Stimulated activated CD4-positive, alpha-beta T cell treated with anti-CD3 and anti-CD28 coated beads, Interleukin-2, amount 100 ng/mL, for 48 hours (primary cell): ENCODE measurements at places on chromosomes 13 and 19.

DNA sequence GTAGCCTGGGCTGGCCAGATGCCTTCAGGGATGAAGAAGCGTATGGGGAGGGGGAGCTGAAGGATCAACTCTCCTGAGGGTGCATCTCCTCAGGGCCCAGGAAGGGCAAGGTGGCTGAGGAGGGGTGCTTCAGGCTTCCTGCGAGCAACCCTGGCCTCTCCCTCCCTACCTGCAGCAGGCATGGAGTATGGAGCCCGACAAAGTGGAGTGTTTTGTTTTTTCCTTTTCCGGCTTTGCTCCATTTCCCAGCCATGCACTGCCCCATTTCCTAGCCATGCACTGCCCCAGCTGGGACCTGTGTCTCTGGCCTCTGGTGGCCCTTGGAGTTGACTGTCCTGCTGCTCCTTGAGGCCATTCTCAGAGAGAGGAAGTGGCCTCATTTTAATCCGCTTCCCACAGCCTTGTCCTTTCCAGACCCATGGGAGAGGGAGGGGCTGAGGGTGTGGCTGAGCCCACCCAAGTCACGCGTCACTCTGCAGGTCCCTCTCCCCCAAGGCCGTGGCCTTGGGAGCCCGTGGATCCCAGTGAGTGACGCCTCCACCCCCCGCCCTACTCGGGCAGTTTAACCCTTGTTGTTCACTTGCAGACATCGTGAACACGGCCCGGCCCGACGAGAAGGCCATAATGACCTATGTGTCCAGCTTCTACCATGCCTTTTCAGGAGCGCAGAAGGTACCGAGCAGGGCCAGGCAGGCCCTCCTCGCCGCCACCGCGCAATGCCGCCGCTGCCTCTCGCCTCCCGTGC lies 34.4 kb downstream of the CAPN12 start:
- no peak for DNase-seq

DNA sequence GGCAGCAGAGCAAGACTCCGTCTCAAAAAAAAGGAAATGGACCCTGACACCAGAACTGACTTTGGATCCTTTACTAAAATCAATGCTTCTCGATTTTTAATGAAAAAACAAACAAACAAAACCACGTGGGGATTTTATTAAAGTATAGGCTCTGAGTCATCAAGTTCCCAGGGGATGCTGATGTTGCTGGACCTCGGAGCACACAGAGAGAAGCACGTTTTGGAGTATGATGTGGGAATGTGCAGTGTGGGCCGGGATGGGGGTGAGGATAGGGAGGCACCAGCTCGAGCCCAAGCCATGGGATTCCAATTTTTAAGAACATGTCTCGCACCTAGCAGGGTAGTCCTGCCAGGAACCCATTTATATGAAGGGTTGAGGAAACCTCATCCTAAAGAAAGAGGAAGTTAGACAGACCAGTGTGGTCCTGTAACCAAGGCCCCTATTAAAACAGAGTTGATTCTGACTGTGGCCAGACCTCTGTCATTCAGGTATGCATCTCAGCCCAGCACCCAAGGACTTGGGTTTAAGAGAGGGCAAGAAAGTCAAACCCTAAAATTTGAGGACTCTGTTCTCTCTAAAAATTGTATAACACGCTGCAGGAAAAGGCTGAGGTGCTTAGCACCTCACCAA lies 6.4 kb downstream of the FLT1 start:
- DNase-seq: no peak

DNA sequence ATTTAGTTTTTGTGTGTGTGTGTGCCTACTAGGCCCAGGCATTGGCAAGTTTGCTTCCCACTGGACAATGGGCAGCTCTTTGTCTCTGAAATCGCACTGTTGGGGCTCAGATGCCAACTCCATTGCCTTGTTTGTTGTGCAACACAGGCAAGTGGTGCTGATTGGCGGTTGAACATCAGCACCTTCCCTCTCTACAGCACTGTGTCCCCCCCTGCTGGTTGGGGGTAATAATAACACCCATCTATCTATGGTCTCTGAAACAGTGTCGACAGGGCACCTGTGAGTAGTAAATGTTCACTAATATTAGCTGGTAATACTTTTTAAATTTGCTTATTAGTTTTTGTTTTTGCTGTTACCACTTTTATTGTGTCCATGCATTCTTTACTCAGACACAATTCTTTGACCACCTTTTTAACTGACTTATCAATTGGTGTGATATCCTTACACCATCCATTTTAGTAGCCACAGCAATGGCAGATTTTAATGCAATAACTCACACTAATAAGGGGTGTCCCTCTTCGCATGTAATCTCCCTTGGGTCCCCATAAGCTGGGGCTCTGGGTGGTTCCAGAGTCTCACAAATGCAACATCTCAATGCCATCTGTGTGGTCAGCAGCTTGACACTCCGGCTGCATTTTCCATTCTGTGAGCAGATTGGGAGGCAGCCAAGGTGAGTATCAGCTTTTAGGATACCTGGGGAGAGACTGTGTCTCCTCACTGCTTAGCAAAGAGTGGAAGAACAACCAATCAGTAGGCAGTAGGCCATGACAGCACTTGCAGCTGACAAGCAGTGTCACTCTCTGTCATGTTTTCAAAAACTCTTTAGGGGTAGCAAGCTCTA lies 47.7 kb upstream of the UQCRFS1 start:
- peak; percentile 47 for DNase-seq

- DNase-seq: no peak
Observed at GRCh38 chr13:90533866-90534265, 813.6 kb upstream of the MIR17HG start.

GRCh38 chr13:77916488-77916887 lies 2.1 kb downstream of the EDNRB start:
- DNase-seq: no peak

DNA sequence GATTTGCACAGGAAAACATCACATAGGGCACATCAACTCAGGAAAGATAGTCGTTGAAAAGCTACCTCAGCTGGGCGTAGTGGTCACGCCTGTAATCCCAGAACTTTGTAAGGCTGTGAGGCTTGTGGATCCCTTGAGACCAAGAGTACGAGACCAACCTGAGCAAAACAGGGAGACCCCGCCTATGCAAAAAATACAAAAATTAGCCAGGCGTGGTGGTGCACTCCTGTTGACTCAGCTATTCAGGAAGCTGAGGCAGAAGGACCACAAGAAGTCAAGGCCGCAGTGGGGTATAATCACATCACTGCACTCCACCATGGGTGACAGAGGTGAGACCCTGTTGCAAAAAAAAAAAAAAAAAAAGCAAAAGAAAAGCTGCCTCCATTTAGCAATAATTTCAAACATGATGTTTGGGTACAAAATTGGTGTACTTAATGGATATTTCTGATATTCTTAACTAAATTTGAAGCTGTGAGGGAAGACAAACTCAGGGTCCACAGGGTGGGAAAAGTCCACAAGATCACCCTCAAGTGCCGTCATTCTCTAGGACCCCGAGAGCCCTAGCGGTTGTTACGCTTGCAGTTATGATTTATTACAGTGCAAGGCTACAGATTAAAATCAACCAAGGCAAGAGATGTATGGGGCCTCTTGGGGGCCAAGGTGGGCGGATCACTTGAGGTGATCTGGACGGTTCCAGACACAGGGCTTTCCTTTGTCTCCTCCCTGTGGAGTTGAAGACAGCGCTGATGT lies 42.5 kb upstream of the LDLR start:
- no peak for DNase-seq

GRCh38 chr19:56377105-56377924 lies 16.0 kb downstream of the ZNF582 start:
- no peak for DNase-seq

DNA sequence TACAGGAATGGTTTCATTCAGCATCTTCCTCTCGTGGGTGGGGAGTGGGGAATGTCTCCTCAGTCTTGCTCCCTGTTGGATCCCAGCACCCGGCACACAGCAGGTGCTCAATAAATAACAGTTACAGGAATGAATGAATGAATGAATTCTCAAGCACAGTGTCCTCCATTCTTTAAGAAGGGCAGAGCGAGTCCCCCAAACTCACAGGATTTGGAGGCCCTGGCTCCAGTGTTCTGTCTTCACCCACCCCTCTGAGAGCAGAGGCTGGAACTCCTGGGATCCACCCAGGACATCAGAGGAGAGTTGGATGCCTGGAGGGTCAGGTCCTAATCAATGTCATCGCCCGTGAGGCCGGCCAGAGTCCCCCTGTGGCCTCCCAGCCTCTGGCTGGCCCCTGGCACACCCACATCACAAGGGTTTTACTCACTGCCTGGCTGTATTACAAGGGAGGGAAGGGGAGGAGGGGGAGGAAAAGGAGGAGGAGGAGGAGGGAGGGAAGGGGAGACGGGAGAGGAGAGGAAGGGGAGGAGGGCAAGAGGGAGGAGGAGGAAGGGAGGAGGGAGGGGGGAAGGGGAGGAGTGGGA lies 8.7 kb upstream of the CREB3L3 start:
- DNase-seq: no peak

GRCh38 chr13:99356262-99357091 lies 49.3 kb upstream of the GPR183 start:
- no peak for DNase-seq

DNA sequence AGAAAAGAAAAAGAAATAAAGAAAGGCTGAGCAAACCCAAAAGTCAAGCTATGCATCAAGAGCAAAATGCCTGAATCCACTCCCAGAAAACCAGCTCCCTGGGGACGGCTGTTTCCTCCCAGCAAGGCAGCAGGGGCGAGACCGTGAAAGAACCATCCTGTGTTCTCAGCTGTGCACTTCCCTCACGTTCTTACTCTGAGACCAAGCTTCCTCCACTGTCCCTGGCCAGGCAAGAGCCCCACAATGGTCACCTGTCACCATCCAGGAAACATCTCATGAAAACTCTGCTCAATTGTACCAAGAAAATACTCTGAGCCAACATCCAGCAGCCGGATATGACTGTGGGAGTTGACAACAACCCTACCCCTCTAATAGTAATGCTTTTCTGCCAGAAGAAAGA lies 22.9 kb downstream of the RAB20 start:
- no peak for DNase-seq

- DNase-seq: no peak
Observed at GRCh38 chr19:35122687-35123551, 7.3 kb downstream of the FXYD3 start.

DNA sequence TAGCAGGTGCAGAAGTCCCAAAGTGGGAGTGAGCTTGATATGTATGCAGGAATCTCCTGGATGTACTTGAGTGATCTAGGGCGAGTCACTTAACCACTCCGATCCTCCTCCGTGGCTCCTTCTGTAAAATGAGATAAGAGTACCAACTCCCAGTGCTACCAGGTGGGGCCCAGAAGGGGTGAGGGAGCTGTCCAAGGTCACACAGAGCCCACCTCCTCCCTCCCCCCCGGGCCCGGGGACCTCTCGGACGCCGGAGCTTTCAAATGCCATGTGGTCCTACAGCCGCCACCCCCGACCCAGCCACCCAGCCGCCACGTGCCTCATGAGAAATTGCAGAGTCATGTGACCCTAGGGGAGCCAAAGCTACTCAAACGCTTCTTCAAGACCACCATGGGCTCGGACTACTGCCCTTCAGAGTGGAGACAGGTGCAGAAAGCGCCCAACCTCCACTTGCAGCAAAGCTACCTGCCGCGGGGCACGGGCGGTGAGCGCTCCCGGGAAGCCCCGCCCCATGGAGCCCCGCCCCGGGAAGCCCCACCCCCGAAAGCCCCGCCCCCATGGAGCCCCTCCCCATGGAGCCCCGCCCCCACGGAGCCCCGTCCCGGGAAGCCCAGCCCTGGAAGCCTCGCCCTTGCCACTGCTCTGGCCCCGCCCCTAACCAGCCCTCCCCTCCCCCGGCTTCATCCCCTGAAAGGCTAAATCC lies 10.1 kb upstream of the ZNF358 start:
- no peak for DNase-seq

DNA sequence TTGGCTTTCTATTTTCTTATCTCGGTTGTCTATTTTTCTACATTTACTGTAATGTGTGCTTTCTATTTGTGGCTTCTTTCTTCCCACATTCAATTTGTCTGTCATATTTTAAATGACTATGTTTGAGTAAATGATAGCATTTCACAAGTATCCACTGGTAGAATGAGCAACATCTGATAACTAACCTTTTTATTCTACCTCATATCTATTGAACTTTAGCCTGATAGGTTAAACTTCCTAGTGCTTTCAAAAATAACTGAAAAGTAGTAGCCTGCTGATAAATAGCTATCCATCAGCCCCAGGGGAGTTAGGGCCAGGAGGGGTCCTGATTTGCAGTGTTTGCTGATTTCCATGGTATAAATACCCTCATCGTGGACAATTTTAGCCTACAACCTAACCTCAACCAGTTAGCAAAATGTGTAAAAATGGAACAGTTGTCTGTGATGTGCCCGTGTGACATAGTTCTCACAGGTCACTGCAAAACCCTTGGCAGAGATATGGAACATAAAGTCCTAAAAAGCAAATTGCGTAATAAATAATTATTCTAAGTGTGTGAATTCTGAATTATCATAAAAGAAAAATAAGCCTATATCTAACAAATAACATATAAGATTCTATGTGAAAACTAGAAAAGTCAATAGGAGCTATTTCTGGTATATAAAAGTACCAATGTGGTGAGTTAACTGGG lies 32.1 kb downstream of the KCTD12 start:
- no peak for DNase-seq

- DNase-seq: no peak
Observed at GRCh38 chr13:27258637-27259386, 7.5 kb downstream of the RPL21 start.

DNA sequence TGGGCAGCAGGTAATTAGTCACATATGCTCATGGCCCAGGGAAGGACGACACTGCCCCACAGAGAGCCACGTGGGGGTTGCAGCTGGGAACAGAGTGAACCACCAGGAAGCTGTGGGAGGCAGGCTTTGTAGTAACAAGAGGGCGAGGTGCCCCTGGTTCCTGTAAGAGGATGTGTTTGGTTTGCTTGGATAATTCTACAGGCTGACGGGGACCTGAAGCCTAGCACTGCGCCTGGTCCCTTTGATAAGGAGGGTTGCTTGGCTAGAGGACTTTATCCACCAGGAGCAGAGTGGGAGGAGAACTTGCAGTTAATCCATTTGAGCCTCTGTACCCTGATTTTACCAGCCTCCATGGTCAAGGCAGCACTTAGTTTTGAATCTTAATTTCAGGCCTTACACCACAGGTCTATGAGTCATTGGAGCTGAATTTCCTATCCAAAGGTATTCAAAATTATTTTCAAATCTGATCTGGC lies 67.4 kb upstream of the CLDN10 start:
- DNase-seq: no peak

DNA sequence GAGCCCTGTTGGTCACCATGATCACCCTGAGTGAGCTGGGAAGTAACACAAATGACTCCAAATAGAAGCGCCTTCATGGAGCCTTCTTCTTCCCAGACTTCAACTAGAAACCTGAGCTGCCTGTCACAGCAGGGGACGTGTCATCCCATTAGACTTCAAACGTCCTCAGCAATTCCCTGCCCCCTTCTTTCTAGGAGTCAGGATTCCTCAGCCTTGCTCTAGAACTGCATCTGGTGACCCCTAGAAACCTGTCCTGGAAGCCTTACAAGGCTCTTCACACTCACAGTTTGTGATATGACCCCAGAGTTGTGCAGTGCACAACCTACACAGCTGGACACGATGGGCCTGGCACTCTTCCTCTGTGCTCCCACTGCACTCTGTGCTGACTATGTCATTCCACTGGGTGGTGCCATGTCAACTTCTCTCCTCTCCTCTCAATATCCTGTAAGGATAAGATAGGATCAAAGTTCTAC lies 23.6 kb upstream of the TTYH1 start:
- DNase-seq: no peak

- no peak for DNase-seq
Observed at GRCh38 chr13:113742000-113742441, 17.0 kb upstream of the TMEM255B start.
